ENCODE measurements at places on chromosomes 7 and 10.

- DNase-seq, result no peak
Measured at GRCh38 chr10:8350250-8350967, 295.9 kb downstream of the GATA3 start.

DNA sequence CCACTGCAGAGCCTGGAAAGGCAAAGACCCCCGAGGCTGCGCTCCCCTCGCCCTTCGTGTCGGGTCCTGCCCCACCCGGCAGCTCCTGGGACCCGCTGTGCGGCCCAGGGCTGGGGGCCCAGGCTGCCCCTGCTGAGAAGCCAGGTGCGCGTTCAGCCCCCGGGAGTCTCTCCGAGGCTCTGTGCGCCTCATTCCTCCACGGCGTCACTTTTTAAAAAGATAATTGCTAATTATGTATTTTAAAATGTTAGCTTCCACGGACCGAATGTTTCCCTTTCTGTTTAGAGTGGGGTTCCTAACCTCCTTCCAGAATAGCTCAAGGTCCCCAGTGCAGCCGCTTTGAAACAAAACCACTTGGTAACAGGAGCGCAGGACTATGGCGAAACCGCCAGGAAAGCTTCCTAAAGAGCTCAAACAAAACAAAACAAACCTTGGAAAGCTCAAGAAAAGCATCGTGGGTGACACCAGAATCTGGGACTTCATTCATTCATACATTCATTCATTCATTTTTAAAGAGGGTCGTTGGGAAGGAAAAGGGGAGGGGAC is 45.6 kb downstream of the PDIA4 start:
- no peak for DNase-seq

GRCh38 chr7:127673902-127674301 is 21.9 kb downstream of the SND1 start:
- DNase-seq, result no peak

GRCh38 chr10:47288236-47288635 is 11.8 kb upstream of the GDF10 start:
- DNase-seq, result no peak

- no peak for DNase-seq
Measured at GRCh38 chr7:71613313-71613712, 481.4 kb downstream of the GALNT17 start.

Measured in stimulated activated CD4-positive, alpha-beta T cell treated with anti-CD3 and anti-CD28 coated beads, TNF-alpha, amount 100 ng/mL, for 4 hours (primary cell).